Dorsolateral prefrontal cortex (tissue), 122 donors: ENCODE measurements at places on chromosomes 5 and 9. TPM values are rescaled to one million over a fixed set of nuclear protein-coding genes. Genes with fewer than 3 reads are reported as not detected.

PCDHB15 gene
- total RNA-seq, result 10.0 TPM

SPATA31A3 gene
- not detected for total RNA-seq

UGCG gene
- total RNA-seq, result 35.7 TPM

FBP1 gene
- total RNA-seq, result 2.9 TPM

KCNV2 gene
- total RNA-seq, result not detected

IL17B gene
- not detected for total RNA-seq

ERAP2 gene
- 12.9 TPM for total RNA-seq

NPR2 gene
- total RNA-seq, result 19.5 TPM

HNRNPA0 gene
- 28.8 TPM for total RNA-seq

IFNA8 gene
- not detected for total RNA-seq

TJP2 gene
- total RNA-seq, result 49.3 TPM

IL3 gene
- not detected for total RNA-seq

CXCL14 gene
- 43.8 TPM for total RNA-seq

LHX3 gene
- total RNA-seq, result not detected

AQP3 gene
- 0.67 TPM for total RNA-seq

CDKN2B-AS1 gene
- total RNA-seq, result 2.2 TPM

SLC1A1 gene
- total RNA-seq, result 19.4 TPM

PCDHA2 gene
- total RNA-seq, result 1.2 TPM

GPR150 gene
- 0.93 TPM for total RNA-seq

CDC20B gene
- total RNA-seq, result not detected

TOR4A gene
- total RNA-seq, result 1.5 TPM

SLC36A3 gene
- total RNA-seq, result not detected

FAM200C gene
- 11.0 TPM for total RNA-seq

OCLN gene
- 2.5 TPM for total RNA-seq

OGN gene
- total RNA-seq, result 1.8 TPM
